Pancreas (tissue), 10 donors: ENCODE measurements at places on chromosomes 2 and 18. TPM values are rescaled to one million over a fixed set of nuclear protein-coding genes. Genes with fewer than 3 reads are reported as not detected.

SLC8A1 gene
- 12.4 TPM for total RNA-seq

FKBP1B gene
- 2.6 TPM for total RNA-seq

DNA sequence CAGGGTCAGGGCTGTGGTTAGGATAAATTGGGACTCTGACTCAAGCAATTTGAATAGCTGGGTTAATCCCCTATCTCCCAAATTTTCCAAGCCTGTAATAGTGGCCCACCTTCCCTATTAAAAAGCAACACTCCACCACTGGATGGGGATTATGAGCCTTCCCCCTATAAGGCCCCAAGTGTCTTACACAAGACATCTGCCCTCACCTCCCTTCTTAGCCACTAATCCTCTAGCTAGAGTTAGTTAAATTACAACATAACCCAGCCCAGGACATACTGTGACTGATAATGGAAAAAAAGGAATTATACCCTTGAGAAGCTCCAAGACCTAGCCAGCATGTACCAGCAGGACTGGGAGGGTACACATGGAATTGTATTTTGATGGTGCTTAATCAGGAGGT, 190.4 kb downstream of the NRP2 start:
- no peaks in the 10 kb centered on the region for H3K27me3 ChIP-seq
- H3K36me3 ChIP-seq, result no peaks in the 10 kb centered on the region
- H3K27ac ChIP-seq, result no peak overlapping the region
- no peak for DNase-seq
- H3K4me3 ChIP-seq, result no peak overlapping the region

GRCh38 chr2:44962176-44962695, 20.7 kb downstream of the SIX3 start:
- H3K4me3 ChIP-seq, result no peak overlapping the region
- H3K27ac ChIP-seq, result no peak overlapping the region
- DNase-seq, result no peak
- no peaks in the 10 kb centered on the region for H3K27me3 ChIP-seq
- H3K36me3 ChIP-seq, result no peaks in the 10 kb centered on the region

DNA sequence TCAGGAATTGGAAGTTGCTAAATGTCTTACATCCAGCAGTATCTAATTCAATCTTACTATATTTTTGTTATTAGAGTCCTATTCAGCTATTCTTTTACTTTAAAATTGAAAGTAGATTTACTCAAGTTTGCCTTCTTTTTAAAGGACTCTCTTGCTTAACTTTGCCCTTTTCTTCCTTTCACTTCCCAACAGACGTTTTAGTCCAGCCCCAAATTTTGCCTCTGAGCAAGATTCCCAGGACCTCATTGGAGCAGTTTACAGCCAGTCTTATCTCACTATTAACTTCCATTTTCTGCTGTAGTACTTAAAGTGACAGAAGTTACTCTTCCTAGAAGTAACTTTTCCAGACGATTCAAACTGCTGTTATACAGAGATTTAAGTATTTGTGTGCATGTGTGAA, 1.7 kb upstream of the PRKD3 start:
- H3K36me3 ChIP-seq, result no peaks in the 10 kb centered on the region
- H3K27me3 ChIP-seq, result no peaks in the 10 kb centered on the region
- DNase-seq, result no peak
- H3K4me3 ChIP-seq, result no peak overlapping the region
- H3K27ac ChIP-seq, result no peak overlapping the region

- no peaks in the 10 kb centered on the region for H3K27me3 ChIP-seq
- no peak overlapping the region for H3K4me3 ChIP-seq
- peaks cover 51% of the 10 kb centered on the region for H3K4me1 ChIP-seq
Observed at GRCh38 chr2:241901018-241901380, 31.5 kb downstream of the RTP5 start.
